CD4-positive, alpha-beta T cell treated with Interleukin-4 for 1 hour (primary cell): ENCODE measurements at places on chromosomes 2 and 18.
A peak's percentile ranks its signal among the peaks of the same experiment; 100 is the strongest.

GRCh38 chr2:204738721-204739120 is 193.4 kb downstream of the PARD3B start:
- DNase-seq: no peak

GRCh38 chr2:196259507-196260481 is 88.4 kb upstream of the STK17B start:
- DNase-seq: peak; percentile 48

- DNase-seq: no peak
Measured at GRCh38 chr2:70123829-70124116, 36.5 kb downstream of the PCBP1 start.

GRCh38 chr2:99559075-99559662 is 69.4 kb upstream of the REV1 start:
- peak; percentile 76 for DNase-seq

- DNase-seq: no peak
Measured at GRCh38 chr2:210020138-210020537, 17.7 kb downstream of the RPE start.

DNA sequence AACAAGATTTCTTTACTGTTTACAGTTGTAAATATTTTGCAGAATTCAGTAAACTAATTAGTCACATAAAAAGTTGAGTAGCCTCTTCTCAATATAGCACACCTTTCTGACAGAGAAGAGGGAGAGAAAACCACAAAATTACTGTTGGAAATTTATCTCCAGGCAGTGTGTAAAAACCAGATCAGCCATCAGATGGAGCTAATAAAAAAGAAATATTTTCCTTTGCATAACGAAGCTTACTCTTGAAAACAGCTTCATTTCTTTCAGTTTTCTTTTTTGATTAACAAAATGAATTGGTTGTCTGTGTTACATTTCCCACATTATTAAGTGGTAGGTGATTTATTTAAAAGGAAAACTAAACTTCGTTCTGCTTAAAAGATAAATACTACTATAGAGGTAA is 259.3 kb upstream of the KCNJ3 start:
- no peak for DNase-seq

DNA sequence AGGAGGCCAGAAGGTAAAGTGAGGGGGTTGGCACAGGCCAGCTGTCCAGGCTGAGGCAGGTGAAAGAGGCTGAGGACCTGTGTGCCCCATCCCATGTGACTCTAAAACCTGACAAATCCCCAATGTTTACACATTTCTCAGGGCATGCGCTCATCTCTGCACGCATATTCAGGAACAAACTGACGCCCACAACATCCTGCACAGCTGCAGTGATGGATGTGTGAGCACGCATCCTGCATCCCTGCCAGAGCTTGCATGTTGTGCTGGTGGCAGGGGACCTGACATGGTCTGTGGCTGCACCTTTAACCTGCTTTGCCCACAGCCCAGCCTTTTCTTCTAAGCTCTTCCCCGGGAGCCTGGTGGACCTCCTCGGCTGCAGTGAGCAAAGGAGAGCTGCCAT is 83.1 kb downstream of the FBXO15 start:
- no peak for DNase-seq

GRCh38 chr2:201204655-201205514 is 21.9 kb downstream of the CASP10 start:
- no peak for DNase-seq
